Activated naive CD4-positive, alpha-beta T cell (primary cell): ENCODE measurements at places on chromosomes 3 and 15.

GRCh38 chr3:168881804-168882203 is 781.7 kb downstream of the MECOM start:
- no peak for DNase-seq

GRCh38 chr3:39284457-39284881 is 4.6 kb upstream of the CX3CR1 start:
- DNase-seq, result no peak

- DNase-seq, result no peak
These were observed 48.2 kb downstream of the WWTR1 start for GRCh38 chr3:149609595-149609994.

DNA sequence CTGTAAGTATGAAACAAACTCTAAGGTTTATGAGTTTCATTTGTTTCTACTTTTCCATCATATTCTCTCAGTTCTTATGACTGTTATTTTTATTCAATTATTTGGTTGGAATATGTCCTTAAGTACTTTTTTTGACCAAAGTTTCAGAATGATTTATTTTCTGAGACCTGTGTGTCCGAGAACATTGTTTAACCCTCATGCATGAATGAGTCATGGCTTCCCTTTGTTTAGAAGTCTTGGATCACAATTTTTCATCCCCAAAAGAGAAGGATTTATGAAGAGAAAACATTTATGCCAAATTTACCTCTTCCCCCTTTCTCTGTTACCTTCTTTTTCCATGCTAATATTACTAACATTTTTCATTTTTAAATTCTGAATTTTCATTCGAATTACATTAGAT is 518.0 kb upstream of the NR2F2 start:
- DNase-seq, result no peak

GRCh38 chr3:188584958-188585689 is 431.2 kb downstream of the LPP start:
- no peak for DNase-seq

- no peak for DNase-seq
These were observed 30.3 kb upstream of the PLSCR2 start for GRCh38 chr3:146499701-146500100.

- no peak for DNase-seq
These were observed 143.5 kb downstream of the NUP210 start for GRCh38 chr3:13276438-13277195.

- no peak for DNase-seq
These were observed 136.7 kb downstream of the AQP9 start for GRCh38 chr15:58274885-58275284.

GRCh38 chr3:112038863-112039262 is 4.3 kb downstream of the TMPRSS7 start:
- DNase-seq, result no peak

DNA sequence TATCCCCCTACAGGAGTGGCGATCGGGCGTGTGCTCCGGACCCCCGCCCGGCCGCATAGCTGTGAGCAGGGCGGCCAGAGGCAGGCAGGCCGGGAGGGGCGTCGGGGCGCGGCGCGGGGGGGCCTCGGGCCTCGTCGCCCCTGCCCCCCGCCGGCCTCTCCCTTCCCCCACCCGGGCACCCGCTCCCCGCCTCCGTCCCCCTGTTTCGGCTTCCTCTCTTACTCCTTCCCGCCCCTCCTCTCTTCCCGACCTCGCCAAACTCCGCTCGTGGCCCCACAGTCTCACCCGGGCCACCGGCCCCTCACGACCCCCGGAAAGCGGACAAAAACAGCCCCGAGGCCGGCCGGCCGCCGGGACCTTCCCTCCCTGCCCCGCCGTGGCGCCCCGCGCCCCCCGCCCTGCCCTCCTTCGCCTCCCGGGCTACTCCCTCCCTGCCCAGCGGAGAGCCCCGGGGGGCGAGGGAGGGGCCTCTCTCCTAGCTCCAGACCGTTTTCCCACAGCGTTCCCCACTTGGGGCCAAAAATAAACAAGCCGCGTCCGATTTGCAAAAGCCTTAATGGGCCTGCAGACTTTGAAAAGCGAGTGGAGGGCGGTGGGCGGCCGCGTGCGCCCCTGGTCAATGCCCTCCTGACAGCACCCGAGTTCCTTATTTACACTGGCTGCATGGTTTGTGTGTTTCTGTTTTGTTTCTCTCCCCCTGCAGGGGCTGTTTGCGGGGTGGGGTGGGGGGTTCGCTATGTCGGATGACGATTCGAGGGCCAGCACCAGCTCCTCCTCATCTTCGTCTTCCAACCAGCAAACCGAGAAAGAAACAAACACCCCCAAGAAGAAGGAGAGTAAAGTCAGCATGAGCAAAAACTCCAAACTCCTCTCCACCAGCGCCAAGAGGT is 1.0 kb downstream of the UBE2E1 start:
- DNase-seq, result no peak

DNA sequence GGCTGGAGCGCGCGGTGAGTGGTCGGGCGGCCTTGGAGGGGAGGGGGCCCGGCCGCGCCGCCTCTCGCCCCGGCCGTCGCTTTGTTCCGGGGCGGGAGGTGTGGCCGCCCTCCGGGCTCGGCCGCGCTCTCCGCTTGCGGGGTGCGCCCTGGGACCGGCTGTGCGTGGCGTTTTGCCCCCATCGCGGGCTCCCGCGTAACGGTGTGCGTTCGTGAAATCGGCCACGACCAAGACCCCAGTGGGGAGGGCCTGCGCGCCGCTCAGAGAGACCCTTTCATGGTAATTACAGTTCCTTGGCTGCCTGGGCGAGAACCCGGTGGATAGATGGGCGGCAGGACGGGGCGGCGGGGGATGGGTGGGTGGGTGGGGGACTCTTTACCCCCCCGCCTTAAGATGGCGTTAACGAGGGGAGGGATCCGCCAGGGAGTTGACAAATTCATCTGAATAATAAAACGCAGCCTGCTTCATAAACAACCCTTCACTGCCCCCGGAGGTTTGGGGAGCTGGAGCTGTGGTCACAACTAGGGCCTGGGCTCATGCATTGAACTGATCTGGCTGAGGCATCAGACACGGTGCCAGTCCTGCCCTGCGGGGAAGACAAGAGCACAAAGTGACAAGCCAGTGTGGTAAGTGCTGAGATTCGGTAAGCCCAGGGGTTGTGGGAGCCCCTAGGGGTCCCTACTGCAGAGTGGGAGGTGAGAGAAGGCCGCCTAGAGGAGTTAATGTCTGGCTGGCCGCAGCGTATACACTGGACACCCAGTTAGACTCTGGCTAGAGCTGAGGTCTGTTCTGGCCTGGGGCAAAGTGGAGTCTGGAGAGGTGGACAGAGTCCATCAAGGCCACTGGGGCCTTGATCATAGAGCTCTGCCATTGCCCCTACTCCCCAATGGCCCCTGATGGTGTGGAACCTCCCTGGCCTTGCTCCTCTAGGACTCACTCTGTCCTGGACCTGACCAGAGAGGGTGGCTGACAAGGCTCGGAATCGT is 668 bp downstream of the MRAS start:
- DNase-seq, result no peak

GRCh38 chr3:69893274-69893673 is 106.3 kb upstream of the SAMMSON start:
- DNase-seq, result no peak

- DNase-seq, result no peak
These were observed 440.5 kb upstream of the CBLB start for GRCh38 chr3:106309274-106309673.

DNA sequence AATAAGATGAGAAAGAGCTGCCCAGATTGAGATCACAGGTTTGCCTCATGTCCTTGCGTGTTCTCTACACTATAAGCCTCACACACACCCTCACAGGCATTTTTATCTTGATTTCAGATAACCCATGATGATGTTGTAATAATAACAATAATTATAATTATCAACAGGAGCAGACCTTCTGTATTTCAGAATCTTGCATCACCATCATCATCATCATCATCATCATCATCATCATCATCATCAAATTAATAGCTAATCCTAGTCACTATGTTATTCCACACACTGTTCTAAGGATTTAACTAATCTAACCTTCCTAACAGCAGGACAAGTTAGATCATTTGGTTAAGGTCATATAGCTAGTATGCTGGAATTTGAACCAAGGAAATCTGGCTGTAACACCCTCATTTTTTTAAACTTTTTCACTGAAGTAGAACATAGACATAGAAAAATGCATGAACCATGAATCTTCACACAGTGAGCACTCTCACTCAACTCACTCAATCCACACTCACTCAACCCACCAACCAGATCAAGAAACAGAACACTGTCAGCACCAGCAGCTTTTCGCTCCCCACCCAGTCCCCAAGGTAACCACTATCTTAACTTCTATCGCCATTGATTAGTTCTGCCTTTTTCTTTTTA is 1.8 kb upstream of the SH2D7 start:
- no peak for DNase-seq

- DNase-seq, result no peak
These were observed 27.5 kb upstream of the TGM5 start for GRCh38 chr15:43294091-43294706.

DNA sequence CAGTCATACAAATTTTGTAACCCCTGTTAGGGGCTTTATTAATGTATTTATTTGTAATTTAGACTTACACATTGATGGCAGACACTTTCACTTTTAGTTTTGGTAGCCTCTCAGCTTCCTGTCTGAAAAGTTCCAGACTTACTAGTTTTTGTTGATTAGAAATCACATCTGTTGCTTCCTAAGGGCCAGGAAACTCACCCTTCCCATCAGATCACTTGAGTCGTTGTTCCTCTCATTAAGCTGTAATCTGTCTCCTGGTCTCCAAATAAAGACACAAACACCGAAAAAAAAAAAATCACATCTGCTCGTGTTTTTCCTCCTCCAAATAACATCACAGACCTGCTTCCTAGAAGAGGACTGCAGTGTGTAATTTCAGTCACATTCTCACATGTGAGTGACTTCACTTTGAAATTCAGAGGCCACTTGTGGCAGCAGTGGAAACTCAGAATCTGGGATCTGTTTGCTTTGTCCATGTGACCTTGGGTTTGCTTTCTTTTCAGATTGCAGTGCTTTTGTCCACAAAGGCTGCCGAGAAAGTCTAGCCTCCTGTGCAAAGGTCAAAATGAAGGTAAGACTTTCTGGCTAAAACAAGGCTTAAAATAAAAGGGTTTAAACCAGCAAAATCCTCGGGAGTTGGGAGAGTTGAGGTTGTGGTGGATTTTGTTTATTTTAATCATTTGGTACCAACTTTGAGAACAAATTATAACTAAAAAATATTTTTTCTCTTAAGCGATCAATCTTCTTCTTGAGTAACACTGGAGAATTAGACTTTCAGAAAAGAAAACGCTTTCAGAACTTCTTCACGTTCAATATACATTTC is 87.0 kb downstream of the KLHL25 start:
- no peak for DNase-seq

DNA sequence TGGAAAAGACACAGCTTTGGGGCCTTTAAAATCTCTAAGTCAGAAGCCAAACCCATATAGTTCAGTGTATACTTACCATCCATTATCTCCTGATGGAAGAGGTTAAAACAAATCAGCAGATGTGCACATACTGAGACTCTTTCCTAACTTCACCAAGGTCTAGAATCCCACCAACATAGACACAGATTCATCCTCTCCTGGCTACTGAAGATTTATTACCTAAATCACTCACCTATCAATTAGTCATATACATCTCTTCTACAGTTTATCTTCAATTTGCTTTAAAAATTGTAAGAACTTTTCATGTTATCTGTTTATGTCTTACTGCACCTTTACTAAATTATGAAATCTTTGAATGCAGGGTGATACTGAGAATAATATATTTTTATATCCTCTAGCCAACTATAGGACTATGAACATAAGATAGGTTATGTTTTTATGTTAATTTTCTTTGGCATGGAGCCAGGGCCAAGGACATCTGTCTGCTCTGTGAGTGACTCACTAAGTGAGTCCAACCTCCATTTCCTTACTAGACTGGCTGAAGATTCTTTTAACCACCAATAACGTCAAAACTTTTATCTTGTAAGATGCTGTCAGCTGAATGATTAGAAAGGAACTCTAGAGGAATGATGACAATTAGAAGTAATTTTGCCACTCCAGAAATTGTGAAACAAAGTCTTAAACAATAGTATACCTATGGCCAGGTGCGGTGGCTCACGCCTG is 397.6 kb downstream of the FOXP1 start:
- DNase-seq, result no peak

- DNase-seq, result no peak
These were observed 131.8 kb downstream of the SMAD6 start for GRCh38 chr15:66833803-66834202.

GRCh38 chr3:52880474-52880873 is 16.9 kb downstream of the STIMATE start:
- DNase-seq, result no peak

GRCh38 chr15:86776145-86776544 is 696.5 kb downstream of the AGBL1 start:
- DNase-seq, result no peak
